ENCODE measurements at places on chromosomes 4 and X. TPM values are rescaled to one million over a fixed set of nuclear protein-coding genes. Genes with fewer than 3 reads are reported as not detected.
A peak's percentile ranks its signal among the peaks of the same experiment; 100 is the strongest.

AKAP14 gene
- total RNA-seq, result not detected

CT45A2 gene
- total RNA-seq, result not detected

VCX2 gene
- not detected for total RNA-seq

GATA1 gene
- not detected for total RNA-seq

GYPB gene
- total RNA-seq, result not detected

SPANXC gene
- total RNA-seq, result not detected

PASD1 gene
- total RNA-seq, result not detected

ITGB1BP2 gene
- 0.83 TPM for total RNA-seq

SPANXA1 gene
- total RNA-seq, result not detected

ZNF711 gene
- 33.3 TPM for total RNA-seq

CXorf65 gene
- not detected for total RNA-seq

- H3K4me1 ChIP-seq, result no peaks in the 10 kb centered on the region
- no peaks in the 10 kb centered on the region for H3K36me3 ChIP-seq
- DNase-seq, result no peak
- no peak overlapping the region for H3K27ac ChIP-seq
- H3K27me3 ChIP-seq, result no peaks in the 10 kb centered on the region
- H3K4me3 ChIP-seq, result no peak overlapping the region
These were observed 60.2 kb upstream of the PNPLA4 start for GRCh38 chrX:7987160-7988012.

DNA sequence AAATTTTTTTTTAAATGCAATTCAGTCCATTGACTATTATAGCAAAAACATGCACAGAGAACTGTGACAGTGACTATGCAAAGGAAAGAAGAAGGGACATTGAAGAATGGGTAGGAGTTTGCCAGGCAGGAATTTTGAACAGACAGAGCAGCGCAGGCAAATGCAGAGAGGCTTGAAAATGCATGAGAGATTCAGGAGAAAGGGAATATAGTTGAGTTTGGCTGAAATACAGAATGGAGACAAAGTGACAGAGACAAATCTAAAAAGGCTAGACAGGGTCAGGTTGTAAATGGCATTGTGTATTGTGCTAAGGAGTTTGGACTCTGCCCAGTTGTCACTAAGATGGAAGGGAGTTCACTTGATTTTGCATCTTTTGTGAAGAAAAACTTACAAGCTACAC is 42.4 kb upstream of the IL21 start:
- no peaks in the 10 kb centered on the region for H3K27me3 ChIP-seq
- H3K4me1 ChIP-seq, result peaks cover 16% of the 10 kb centered on the region
- no peaks in the 10 kb centered on the region for H3K36me3 ChIP-seq
- no peak for DNase-seq
- H3K27ac ChIP-seq, result no peak overlapping the region

DNA sequence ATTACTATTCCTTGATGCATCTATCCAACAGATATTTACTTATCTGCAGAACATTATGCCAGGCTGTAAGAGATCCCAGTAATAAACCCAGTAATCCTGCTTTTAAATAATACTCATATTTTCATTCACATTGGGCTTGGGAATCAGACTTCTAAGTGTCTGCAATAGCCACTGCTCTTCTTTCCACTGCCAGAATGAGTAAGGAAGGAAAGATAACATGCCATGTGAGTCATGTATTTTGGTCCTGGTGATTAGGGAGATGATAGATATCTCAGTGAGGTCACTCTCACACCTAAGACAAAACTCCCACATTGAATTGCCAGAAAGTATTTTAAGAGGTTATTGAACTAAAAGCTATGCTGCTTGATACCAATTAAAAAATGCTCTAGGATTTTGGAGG is 13.9 kb upstream of the HEPH start:
- H3K4me1 ChIP-seq, result no peaks in the 10 kb centered on the region
- no peak for DNase-seq
- H3K27me3 ChIP-seq, result no peaks in the 10 kb centered on the region
- no peaks in the 10 kb centered on the region for H3K36me3 ChIP-seq

DNA sequence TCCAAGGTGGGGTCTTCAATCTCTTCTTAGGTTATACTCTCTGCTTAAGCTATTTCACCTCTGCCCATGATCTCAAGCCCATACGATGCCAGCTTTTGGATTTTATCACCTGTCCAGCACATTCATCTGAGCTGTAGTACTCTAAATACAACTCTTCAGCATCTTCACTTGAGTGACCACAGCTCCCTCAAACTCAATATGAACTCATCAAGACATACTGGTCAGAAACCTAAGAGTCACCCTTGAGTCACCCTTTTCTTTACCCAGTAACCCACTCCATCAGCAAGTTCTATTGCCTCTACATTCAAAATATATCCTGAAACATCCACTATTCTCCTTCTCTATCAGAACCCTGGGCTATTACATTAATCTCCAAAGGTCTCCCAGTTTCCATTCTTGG is 69.4 kb downstream of the DCHS2 start:
- DNase-seq, result no peak
- no peaks in the 10 kb centered on the region for H3K4me1 ChIP-seq
- no peak overlapping the region for H3K4me3 ChIP-seq

DNA sequence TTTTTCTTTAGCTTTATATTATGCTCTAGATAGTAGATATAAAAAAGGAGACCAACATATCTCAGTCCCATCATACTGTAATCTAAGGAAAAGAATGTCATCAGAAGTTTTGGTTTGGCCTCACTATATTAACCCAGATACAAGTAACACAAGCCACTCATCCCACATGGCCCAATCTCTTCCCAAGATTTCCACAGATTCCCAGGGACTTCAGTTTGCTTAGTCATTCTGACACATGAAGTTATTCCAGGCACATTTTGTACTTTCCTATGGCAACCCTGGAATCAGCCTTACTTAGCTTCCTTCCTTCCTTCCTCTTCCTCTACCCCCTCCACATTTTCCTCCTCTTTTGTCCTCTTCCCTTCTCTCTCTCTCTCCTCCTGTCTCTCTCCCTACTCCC is 21.7 kb upstream of the DCLK2 start:
- no peak overlapping the region for H3K4me3 ChIP-seq
- H3K27me3 ChIP-seq, result peaks cover under 1% of the 10 kb centered on the region
- no peaks in the 10 kb centered on the region for H3K36me3 ChIP-seq

DNA sequence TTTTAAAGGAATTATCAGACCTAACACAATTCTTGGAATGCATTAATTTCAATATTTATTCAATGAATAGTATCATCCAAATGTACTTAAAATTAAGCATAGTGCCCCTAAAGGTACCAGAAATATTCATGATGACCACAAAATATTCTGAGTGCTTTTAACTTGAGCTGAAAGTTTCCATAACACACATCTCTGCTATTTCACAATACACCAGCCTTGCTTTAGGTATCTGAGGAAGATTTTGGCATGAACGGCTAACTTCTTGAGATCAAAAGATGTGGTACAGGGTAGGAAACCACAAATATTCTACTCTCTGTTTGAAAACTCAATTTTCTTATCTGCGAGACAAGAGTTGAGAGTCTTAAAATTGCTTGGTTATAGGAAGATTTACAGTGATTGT is 538.3 kb upstream of the PCDH7 start:
- DNase-seq, result no peak
- H3K4me1 ChIP-seq, result no peaks in the 10 kb centered on the region
- H3K36me3 ChIP-seq, result no peaks in the 10 kb centered on the region
- H3K4me3 ChIP-seq, result no peak overlapping the region

DNA sequence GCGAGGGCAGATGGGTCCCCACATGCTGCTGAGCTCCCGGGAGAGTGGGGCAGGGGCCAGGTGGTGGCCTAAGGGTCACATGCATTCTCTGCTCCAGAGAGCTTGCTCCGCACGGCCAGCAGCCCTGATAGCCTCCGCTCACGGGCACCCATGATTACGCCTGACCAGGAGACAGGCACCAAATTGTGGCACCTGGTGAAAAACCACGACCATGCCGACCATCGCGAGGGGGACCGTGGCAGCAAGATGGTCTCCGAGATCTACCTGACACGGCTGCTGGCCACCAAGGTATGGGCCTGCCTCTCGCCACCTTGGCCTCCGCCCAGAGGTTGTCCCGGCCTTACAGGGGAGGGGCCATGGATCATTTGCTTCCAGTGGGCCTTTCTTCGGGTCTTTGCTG is 9.2 kb downstream of the LAGE3 start:
- H3K27me3 ChIP-seq, result no peaks in the 10 kb centered on the region
- H3K36me3 ChIP-seq, result peaks cover 66% of the 10 kb centered on the region
- no peaks in the 10 kb centered on the region for H3K4me1 ChIP-seq
- DNase-seq, result no peak
- no peak overlapping the region for H3K27ac ChIP-seq

DNA sequence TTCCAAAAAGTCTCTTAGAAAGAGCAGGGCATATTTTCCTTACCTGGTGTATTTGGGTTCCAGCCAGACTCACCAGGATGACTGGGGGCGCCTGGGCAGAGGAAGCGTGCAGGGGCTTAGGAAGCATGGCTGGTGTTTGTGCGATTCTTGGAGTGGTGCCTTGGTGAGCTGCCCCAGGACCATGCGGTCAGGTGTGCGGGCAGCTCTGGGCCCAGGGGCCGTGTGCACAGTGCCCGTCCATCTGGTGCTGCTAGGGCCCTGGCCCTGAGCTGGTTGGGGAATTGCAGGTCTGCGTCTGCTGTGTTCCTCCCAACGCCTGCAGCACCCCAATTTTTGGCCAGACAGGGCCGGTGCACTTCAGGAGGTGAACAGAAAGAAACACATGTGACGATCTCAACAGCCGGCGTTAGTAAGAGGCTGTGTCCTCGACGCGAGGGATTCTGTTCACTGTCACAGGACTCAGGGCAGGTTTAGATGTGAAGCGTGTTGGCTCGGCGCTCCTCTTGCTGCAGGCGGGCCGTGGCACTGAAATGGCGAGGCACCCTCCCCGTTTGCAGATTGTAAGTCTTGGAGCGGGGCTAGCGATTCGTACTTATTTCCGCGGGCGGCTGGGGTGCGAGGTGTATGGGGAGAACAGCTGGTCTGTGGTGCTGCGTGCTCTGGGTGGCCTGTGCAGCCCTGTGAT is 15.2 kb downstream of the RGS12 start:
- peak; percentile 12 for DNase-seq
- no peak overlapping the region for H3K27ac ChIP-seq
- H3K27me3 ChIP-seq, result no peaks in the 10 kb centered on the region
- no peak overlapping the region for H3K4me3 ChIP-seq
- peaks cover 22% of the 10 kb centered on the region for H3K4me1 ChIP-seq
- H3K36me3 ChIP-seq, result no peaks in the 10 kb centered on the region

DNA sequence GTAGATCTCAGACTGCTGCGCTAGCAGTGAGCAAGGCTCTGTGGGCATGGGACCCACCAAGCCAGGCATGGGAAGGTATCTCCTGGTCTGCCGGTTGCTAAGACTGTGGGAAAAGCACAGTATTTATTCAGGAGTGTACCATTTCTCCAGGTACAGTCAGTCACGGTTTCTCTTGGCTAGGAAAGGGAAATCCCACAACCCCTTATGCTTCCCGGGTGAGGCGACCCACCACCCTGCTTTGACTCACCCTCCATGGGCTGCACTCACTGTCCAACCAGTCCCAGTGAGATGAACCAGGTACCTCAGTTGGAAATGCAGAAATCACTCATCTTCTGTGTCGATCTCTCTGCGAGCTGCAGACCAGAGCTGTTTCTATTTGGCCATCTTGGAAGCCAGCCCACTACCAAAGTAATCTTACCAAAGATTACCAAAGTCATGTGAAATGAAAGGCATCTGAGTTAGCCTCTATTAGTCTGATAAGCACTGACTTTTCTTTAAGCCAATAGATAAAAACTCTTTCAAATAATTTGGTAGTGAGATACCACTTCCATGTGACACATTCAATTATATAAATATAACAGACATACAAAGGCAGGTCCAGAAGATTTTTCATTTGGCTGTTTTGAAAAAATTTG is 8.5 kb upstream of the HTN1 start:
- H3K4me3 ChIP-seq, result no peak overlapping the region
- no peaks in the 10 kb centered on the region for H3K4me1 ChIP-seq
- H3K36me3 ChIP-seq, result no peaks in the 10 kb centered on the region
- no peak for DNase-seq
- no peaks in the 10 kb centered on the region for H3K27me3 ChIP-seq

- H3K4me3 ChIP-seq, result no peak overlapping the region
- H3K36me3 ChIP-seq, result no peaks in the 10 kb centered on the region
- no peaks in the 10 kb centered on the region for H3K27me3 ChIP-seq
- DNase-seq, result no peak
- no peak overlapping the region for H3K27ac ChIP-seq
These were observed 575.6 kb upstream of the PITX2 start for GRCh38 chr4:111198446-111198845.

DNA sequence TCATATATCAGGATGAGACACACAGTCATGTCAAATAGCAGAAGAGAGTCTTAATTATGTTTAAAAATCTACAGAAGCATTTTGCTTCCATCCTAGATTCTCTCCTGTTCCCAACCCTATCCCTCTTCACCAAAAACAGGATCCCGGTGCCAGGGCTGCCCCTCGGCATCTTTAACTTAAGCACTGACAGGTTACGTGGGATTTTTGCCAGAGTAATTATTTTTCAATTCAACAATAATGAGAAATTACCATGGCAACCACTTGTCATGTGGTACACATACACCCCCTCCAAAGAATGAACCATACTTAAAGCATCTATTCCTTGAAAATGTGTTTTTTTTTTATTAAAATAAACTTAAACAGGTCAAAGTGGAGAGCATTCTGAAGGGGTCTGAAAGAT is 130.6 kb downstream of the LDB2 start:
- no peaks in the 10 kb centered on the region for H3K36me3 ChIP-seq
- no peak overlapping the region for H3K27ac ChIP-seq
- no peak overlapping the region for H3K4me3 ChIP-seq
- H3K27me3 ChIP-seq, result no peaks in the 10 kb centered on the region

DNA sequence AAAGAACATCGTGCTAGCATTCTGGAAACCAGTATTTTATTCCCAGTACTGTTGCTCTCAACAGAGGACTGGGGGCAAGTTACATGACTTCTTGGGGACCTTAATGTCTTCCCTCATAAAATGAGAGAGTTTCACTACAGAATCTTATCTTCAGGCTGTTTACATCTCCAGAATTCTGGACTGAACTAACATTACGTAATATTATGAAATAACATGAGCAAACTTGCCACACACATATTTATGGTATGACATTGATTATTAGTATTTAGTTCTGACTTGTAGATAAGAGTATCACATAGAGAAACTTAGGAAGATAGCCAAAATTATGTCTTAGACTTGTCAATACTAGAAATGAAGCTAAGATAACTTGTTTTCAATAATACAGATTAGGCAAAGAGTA is 68.0 kb downstream of the NFKB1 start:
- no peak overlapping the region for H3K27ac ChIP-seq
- peaks cover 3% of the 10 kb centered on the region for H3K4me1 ChIP-seq
- H3K36me3 ChIP-seq, result no peaks in the 10 kb centered on the region

DNA sequence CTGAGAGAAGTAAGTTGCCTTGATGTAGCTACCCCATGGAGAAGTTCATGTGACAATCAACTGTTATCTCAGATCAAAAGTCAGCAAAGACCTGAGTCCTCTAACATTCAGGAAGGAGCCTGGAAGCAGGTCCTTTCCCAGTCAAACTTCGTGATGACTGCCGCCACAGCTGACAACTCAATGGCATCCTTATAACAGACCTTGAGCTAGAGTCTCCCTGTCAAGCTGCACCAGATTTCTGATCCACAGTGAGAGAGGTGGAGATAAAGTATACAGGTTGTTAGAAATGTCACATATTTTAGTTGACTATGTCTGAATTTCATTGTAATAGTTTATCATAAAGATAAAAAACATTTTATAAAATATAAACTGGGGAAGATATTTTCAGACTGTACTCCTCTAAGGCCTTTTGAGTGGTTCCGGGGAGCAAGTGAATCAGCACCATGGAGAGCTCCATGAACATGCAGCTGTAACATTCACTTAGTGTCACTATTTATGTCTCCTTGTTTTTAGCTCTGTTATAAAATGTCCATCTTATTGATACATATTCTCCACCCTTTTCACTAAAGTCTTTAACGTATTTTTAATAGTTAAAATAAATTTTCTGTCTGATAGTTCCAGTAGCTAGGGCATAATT is 1653.5 kb upstream of the AGA start:
- no peaks in the 10 kb centered on the region for H3K27me3 ChIP-seq
- peak; percentile 14 for DNase-seq
- H3K27ac ChIP-seq, result no peak overlapping the region
- no peaks in the 10 kb centered on the region for H3K4me1 ChIP-seq

All from adrenal gland (tissue), 19 donors.